ENCODE measurements at places on chromosomes 16 and 17.

- DNase-seq: no peak
These were observed 75.4 kb upstream of the RBL2 start for GRCh38 chr16:53358884-53359283.

GRCh38 chr17:41413353-41413957 lies 10.9 kb downstream of the KRT37 start:
- DNase-seq: no peak

- no peak for DNase-seq
These were observed 572.1 kb upstream of the SALL1 start for GRCh38 chr16:51723036-51723724.

- DNase-seq: no peak
These were observed 14.1 kb upstream of the ITGB4 start for GRCh38 chr17:75707079-75707571.

DNA sequence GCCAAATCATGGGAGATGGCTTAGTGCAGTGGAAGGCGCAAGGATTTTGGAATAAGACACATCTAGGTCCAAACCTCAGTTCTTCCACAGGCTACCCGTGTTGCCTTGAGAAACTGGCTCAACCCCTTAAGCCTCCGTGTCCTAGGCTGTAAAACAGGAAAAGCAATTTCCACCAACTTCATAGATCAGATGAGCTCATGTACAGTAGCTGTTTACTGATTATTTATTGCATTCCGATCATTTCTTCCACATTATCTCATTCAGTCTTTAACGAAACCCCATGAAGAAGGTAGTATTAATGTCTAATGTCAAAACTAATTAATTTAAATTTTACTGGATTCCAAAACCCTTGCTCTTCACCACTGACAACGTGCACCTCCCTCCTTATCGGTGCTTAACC lies 231.6 kb downstream of the GRIN2A start:
- no peak for DNase-seq

DNA sequence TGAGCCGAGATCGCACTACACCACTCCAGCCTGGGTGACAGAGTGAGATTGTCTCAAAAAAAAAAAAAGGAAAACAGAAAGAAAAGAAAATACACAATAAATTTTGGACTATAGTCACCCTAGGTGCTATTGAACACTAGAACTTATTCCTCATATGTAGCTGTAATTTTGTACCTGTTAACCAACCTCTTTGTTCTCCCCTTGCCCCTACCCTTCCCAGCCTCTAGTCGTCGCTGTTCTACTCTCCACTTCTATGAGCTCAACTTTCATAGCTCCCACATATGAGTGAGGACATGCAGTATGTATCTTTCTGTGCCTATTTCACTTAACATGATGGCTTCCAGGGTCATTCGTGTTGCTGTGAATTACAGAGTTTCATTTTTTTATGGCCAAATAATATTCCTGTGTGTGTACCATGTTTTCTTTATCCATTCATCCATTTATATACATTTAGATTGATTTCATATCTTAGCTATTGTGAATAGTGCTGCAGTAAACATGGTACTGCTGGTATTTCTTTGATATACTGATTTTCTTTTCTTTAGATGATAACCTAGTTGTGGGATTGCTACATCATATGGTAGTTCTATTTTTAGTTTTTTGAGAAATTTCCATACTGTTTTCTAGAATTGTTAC lies 28.3 kb downstream of the VPS35L start:
- no peak for DNase-seq

DNA sequence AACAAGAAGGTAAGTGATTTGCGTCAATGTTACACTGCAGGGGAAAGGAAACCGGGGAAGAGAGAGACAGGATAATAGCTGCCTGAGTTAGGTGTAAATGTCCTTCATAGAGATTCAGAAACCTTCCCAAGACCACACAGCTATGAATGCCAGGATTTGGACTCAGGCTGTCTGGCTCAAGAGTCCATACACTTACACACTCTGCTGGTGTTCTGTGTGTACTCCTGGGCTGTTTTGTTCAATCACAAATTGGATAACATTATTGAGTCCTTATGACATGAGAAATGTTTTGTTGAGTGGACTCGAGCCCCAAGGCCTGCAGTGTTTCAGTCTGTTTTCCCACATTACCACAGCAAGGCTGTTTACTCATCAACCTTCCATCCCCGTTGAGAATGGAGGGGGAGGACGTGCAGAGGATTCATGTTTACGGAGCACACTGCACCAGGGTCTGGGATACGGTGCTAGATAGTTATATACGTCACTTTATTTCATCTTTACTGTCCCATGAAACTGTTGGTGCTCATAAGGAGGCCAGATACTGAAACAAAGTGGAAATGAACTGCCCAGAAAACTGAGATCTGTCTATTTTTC lies 450.8 kb downstream of the HAPSTR1 start:
- DNase-seq: no peak

GRCh38 chr17:57463103-57463885 lies 207.0 kb downstream of the MSI2 start:
- DNase-seq: peak; percentile 43

DNA sequence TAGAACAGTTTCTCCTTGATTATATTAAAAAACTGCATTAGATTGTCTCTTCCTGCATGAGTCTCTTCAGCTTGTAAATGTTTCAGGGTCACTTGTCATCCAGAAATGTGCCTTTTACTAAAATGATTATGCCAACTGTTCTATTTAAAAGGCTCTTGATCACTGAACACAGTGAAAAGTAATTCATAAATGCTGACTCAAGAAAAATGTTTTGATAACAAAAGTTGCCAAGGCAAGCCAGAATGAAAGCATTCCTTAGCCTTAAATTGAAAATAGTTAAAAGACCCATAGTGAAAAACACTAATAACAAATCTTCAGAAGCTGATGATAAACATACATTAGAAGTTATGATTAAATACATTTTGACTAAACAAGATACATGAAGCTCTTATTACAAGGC lies 356.0 kb upstream of the KIF2B start:
- no peak for DNase-seq

DNA sequence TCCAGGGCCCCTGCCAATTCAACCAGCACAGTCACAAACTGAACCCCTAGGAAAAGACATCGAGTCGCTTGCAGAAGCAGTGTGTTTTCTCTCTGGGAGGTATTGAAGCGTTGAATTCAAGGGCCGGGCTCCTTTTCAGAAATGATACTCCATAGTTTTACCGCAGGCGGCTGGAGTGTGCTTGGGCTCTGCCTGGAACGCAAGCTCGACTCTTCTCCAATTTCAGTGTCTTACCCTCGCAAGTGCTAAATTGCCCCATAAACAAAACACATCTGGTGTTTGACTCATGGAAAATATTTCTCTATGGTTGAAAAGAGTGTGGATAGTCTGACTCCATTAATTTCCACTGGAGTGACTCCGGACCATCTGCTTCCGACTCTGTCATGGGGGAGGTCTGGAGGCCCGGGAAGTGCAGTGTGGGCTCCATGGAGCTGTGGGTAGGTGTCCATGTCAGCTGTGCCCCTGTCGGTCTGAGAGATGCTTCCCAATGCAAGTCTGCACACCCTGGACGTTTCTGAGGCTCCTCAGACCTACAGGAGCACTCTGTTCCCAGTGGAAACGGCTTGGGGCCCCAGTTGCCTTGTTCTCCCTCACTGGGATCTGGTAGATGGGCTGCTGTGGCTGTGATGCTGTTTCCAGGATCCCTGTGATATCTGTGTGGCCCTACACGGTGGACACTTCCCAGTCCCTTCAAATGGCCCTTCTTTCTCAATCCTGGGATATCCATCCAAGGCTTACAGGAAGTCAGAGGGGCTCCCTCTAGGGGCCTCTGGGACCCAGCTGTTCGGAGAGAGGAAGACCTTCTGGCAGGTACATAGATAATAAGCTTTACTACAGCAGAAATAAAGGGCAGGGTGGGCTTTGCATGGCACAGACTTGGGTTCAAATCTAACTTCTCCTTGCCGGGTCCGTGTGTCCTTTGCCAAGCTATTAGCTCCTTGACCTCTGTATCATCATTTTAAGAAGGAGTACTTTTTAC lies 119.8 kb upstream of the CDH13 start:
- no peak for DNase-seq

DNA sequence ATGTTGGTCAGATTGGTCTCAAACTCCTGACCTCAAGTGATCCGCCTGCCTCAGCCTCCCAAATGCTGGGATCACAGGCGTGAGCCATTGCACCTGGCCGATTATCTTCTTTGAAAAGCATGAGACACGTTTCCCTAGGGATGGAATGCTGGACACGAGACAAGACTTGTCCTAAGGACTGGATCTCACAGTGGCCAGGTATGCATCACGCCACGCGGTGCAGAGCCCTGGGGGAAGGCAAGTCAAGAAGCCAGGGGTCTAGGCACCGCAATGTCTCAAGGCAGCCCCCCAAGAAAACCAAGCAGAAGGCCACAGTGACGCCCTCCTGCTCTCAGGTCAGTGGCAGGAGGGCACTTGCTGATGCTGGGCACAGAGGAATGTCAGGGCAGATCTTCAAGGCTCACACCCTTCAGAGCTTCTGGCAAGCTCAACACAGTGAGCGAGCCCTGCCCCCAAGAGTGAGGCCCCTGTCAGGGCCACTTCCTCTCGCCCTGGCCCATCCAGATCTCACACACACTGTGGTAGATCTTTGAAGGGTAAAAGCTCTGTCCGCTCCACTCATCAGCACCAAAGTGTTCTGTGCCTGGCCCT lies 134.7 kb downstream of the ZNF778 start:
- no peak for DNase-seq

DNA sequence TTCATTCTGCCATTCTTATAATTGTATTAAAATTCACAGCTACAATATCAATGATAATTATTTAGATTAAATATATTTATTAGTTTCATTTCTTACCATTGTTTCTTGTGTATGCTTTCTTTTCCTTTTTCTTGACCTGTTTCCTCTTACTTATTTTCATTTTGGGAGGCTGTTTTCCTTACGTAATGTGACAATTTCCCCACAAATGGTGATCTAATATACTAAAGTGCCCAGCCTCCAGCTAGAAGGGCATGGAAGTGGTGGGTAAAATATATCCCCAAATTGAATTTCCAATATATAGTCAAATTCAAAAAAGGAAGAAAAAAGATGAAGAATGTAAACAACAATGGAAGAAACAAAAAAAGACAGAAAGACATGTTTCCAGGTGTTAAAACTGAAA lies 1.5 kb upstream of the ABCA6 start:
- no peak for DNase-seq
